ENCODE measurements at places on chromosomes 5 and 9.

- DNase-seq = no peak
Observed at GRCh38 chr5:136998854-136999357, 500.2 kb downstream of the SPOCK1 start.

DNA sequence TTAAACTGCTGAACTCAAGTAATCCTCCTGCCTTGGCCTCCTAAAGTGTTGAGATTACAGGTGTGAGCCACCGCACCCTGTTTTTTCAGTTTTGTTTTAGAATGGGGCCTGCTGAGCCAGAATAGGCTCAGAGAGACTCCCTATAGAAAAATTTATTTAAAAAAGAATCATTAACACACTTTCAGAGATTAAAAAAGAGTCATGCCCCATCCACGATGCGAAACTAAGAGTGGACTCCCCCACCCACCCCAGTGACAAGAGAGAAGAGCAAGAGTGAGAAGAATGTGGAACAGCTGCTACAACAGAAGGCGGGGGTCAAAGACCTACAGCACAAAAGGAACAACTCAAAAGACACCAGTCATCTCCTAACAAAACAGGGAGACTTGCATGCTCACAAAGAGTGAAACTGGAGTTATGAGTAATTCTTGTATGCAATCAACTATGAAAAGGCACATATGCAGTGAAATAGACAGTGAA lies 47.2 kb downstream of the GLDC start:
- DNase-seq = no peak

DNA sequence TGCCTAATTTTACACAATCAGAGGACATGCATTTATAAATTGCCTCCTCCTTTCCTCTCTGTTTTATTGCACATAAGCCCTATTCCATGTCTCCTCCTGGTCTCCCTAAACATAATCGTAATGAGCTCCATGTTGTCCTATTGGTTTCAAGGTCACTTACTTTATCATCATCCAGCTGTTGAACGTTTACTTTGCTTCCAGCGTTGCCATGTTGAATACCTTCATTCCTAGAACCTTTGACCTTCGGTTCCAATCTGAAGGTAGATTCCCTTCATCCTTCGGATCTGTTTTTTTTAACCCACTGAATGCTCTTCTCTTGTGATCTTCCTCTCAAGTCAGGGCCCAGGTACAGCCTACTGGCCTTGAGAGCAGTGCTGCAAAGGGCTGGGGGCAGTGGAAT lies 84.3 kb downstream of the PJA2 start:
- DNase-seq = no peak

- no peak for DNase-seq
Observed at GRCh38 chr5:18010053-18010452, 375.8 kb downstream of the TAF11L14 start.
